Mammary epithelial cell (primary cell): ENCODE measurements at places on chromosomes 16 and 17. TPM values are rescaled to one million over a fixed set of nuclear protein-coding genes. Genes with fewer than 3 reads are reported as not detected.

- DNase-seq, result no peak
Measured at GRCh38 chr17:28700830-28701492, 10.7 kb downstream of the PROCA1 start.

- DNase-seq, result no peak
Measured at GRCh38 chr16:80986557-80986956, 20.1 kb downstream of the CMC2 start.

The ACSM3 gene
- 0.39 TPM for polyA plus RNA-seq

The TERF2IP gene
- polyA plus RNA-seq, result 15.5 TPM

DNA sequence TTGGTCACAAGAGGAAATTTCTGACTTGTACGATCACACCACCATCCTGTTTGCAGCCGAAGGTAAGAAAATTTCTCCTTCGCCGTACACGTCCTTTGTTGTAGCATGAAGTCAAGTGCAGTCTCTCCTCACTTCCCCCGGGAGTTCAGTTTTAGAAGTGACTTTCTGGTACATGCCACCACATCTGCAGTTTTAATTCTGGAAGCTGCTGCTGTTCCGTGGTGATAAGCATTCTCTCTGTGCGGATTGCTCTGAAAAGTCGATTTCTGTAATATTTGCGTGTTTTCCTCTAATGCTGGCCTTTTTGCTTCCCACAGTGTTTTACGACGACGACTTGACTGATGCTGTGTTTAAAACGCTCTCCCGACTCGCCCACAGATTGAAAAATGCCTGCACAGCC is 20.6 kb downstream of the METTL22 start:
- no peak for DNase-seq

DNA sequence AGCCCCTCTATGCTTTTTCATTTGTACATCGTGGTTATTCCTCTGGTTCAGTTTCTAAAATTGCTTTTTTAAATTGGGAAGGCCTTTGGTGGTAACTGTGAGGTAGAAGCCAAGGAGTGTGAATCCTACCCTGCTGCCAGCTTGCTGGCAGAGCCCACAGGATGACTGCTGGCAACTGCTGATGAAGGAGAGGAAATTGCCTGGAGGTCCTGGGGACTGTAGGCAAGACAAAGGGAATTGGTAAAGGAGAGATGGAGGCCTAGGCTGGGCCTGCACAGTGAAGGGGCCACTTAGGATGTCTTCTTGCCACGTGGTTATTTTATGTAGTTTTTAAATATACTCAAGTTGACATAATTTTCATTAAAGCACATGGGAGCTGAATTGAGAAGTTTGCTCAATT is 15.8 kb downstream of the C17orf58 start:
- no peak for DNase-seq
